ENCODE measurements at places on chromosomes 2 and 18. TPM values are rescaled to one million over a fixed set of nuclear protein-coding genes. Genes with fewer than 3 reads are reported as not detected.

- no peak for DNase-seq
Measured at GRCh38 chr2:71790226-71791060, 337.1 kb downstream of the DYSF start.

GRCh38 chr2:233295891-233296290 is 11.7 kb upstream of the SAG start:
- no peak for DNase-seq

The RFTN2 gene
- total RNA-seq = not detected

The OR6B2 gene
- not detected for total RNA-seq

- DNase-seq = no peak
Measured at GRCh38 chr2:197307933-197308521, 2.6 kb downstream of the ANKRD44 start.

The TRIM43 gene
- total RNA-seq = not detected

DNA sequence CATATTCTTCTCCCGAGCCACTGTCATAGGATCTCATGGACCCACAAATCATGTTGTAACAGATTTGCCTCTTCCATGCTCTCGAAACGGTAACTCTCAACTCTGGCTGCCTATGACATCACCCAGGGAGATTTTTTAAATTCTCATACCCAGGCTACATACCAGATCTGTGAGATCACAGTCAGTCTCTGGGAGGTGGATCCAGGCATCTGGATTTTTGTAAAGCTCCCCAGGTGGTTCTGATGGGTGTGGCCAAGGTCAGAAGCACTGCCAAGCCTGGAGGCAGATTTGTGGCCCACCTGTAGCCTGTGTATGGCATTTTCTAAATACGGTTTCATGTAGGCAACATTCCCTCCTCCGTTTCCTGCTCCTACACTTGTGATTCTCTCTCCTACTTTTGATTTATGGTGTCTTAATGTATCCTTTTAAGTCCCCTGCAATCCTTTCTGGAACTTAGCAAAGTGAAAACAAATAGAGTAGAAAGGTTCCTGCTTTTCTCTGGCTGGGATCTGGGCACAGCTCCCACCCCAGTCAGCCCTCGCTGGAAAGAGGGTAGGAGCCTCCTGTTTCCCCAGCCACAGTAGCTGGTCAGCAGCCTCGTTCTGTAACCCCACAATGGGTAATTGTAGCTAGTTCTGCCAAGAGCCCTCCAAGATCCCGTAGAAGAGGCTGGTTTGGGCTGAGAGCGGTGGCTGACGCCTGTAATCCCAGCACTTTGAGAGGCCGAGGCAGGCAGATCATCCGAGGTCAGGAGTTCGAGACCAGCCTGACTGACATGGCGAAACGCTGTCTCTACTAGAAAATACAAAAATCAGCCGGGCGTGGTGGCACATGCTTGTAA is 96.2 kb downstream of the KLHL29 start:
- DNase-seq = no peak

- DNase-seq = no peak
Measured at GRCh38 chr2:127377262-127377661, 10.5 kb downstream of the MAP3K2 start.

The GAL3ST2 gene
- not detected for total RNA-seq

DNA sequence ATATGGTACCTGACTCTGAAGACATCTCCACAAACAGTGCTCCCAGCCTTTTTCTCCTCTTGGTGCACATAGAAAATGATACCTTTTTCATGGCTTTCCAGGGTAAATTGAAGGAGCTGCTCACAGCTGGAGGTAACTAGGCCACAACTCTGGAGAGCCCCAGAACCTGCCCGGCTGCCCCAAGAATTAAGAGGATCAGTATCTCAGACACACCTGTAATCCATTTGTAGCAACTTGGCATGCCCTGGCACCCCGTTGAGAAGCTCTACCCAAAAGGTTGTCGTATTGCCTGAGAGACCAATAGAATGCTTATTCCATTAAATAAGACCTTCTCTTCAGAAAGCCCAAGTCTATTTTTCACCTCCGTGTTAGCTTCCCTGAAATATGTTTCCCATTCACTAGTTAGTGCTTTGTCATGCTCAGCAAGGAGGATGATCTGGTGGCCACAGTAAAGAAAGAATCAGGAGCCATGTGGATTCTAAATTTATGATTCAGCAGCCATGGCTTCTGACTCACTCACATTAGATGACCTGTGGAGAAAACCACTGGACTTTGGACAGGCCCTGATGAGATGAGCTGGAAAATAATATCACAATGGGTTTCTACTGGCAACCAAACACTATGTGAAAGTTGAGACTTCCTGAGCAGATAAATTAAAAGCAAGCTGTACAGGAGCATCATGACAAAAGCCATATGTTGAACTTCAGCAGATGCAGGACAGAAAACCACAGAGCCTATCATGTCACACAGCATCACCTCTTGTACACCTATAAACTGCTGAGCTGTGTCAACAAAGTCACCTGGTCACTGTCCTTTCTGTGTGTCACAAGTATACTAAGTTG is 253.3 kb upstream of the OSR1 start:
- DNase-seq = no peak

GRCh38 chr18:10215446-10215845 is 239.0 kb upstream of the APCDD1 start:
- DNase-seq = no peak

DNA sequence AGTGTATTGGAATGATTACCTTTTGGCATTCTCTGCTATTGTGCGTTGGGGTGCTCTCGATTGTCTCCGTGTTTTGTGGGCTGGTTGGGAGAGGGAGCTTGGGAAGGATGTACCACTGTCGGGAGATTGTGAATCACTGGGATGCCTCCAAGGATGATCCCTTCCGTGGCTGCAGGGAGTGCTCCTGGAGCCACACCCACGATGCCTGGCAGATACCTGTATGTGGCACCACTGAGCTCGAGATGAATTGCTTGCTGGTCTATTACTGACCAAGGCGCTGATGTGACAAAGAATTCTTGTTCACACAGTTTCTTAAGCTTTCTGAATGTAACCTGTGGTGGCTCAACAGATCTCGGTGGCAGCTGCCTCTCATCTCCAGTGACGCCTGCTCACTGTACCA is 159.7 kb upstream of the LHCGR start:
- no peak for DNase-seq

DNA sequence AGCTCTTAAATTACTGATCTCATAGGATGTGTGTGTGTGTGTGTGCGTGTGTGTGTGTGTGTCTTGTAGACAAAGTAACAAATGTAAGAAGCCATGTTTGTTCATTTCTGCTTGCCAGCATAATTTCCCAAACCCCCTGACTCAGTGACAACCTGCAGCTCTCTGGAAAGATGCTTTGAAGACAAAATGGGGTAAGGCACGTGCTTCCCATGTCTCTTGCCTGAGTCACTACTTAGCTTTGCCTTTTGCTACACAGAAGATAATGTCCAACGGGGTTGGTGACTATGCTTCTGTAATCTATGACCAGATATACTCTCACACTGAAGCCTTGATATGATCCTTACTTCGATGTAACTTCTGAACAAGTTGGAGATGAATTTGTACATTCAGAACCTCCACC is 332.0 kb downstream of the SLC4A3 start:
- no peak for DNase-seq

DNA sequence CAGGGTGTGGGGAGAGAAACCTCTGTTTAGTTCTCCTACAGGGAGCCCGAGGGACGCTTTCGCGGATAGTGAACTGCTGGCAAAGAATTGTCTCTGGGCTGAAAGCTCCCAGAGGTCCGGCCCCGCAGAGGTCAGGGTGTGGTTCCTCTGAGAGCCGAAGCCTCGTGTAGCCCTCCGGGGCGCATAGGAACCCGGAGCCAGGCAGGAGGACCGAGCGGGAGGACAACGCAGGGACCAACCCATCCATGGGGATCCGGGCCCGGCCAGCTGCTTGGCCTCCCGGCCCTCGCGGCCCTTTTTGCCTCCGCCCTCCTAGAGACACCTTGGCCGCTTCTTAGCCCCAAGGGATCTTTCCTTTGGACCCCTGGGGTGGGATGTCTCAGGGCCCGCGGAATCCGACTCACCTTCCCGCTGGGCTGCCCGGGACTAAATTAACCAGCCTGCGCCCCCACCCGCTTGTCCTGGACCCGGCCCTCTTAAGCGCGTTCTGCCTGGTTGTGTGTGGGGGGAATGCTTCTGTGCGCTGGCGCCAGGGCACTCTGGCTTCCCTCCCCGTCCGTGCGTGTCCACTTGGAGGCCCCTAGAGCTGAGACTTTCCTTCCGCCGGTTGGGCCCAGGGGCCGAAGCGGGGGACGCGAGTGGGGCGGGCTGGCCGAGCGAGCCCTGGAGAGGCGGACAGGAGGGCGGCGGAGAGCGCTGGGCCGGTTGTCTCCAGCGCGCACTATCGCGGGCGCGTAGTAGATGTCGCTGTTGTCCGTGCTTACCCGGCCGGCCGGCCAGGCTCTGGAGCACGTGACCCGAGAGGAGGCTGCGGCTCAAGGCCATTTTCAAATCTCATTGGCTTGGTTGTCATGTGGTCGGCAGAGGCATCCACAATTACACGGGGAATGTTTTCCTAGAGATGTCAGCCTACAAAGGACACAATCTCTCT is at the start of gene HOXD10:
TSS of gene HOXD10 (plus strand) at position 896 of the 931 bp plus-strand sequence. CDS start 56 bp downstream, outside the sequence.
- DNase-seq = no peak

DNA sequence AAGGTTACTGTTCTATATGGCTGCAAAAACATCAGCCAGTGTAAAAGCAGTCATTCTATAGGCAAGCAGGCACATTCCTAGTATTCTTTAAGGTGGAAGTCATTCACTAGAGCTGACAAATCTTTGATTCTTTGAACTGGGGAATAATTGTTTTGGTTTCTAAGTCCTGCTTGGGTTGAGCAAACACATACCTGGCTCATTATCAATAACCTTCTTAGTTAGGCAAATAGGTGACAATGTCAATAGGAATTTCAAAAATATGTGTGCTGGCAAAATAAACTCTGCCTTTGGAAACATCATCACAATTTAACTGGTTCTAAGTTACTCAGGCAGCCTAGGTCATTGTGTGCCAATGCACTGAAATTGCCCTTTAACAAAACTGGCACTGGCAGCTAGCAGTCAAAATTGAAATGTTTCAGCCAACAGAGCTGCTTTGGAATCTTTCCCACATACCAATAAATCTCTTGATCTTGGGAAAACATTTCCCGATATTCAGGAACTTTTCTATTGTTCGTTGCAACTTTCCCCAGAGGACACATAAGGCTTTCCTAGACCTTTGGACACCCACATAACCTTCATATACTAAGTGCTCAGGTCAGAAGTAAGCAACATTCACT is 402.0 kb upstream of the MMADHC start:
- no peak for DNase-seq

Measured in Karpas-422 (cell line).